Right ventricle myocardium superior (tissue), 1 donor: ENCODE measurements at places on chromosomes 6 and 20. TPM values are rescaled to one million over a fixed set of nuclear protein-coding genes. Genes with fewer than 3 reads are reported as not detected.
A peak's percentile ranks its signal among the peaks of the same experiment; 100 is the strongest.

- no peak for DNase-seq
Observed at GRCh38 chr6:149593408-149593807, 27.2 kb downstream of the GINM1 start.

GSTA4 gene
- 7.0 TPM for total RNA-seq

DDO gene
- 31.1 TPM for total RNA-seq

MAFB gene
- 14.7 TPM for total RNA-seq

DNA sequence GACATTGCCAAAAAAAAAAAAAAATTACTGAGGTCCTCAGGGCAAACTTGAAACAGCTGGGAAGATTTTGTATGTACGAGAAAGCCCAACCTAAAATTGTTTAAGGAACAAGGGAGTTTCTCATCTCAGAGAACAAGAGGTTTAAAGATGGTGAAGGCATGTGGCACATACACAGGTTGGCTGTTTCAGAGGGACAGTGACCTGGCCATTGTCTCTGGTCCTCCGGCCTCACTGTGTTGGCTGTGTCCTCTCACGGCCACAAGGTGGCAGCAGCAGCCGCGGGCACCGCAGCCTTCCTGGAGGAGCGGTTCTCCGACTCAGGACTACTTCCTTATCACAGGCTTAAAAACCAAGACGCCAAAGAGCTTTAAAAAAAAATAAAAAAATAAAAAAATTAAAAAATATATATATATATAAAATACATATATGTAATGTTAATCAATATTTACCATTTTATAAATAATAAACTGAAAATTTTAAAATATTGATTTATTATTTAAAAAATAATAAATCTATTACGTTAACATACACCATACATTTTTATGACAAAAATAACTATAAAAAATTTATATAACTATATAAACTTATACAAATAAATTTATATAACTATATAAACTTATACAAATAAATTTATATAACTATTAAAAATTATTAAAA is 52.8 kb downstream of the GTF2H5 start:
- DNase-seq = peak; percentile 88

GRCh38 chr6:28747631-28748157 is 176.1 kb downstream of the TRIM27 start:
- DNase-seq = no peak

GRCh38 chr20:54633374-54634355 is 158.3 kb downstream of the DOK5 start:
- no peak for DNase-seq

RANBP9 gene
- total RNA-seq = 29.9 TPM

DNA sequence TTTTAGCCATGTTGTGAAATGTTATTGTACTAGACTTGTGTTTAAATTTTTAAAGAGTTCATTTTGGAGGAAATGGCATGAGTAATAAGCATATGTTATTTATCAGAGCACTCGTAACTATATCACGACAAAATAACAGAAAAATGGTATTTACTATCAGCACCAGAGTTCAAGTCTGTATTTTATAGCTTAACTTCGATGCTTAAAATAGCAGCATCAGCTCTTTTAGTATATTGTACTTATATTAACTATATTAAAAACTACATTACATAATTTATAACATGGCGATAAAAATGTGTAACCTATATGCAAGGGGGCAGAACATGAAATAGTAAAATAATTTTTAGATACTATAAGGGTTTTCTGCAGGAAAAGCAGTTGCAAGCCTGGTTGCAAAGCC is 52.9 kb downstream of the ABRACL start:
- no peak for DNase-seq

DNA sequence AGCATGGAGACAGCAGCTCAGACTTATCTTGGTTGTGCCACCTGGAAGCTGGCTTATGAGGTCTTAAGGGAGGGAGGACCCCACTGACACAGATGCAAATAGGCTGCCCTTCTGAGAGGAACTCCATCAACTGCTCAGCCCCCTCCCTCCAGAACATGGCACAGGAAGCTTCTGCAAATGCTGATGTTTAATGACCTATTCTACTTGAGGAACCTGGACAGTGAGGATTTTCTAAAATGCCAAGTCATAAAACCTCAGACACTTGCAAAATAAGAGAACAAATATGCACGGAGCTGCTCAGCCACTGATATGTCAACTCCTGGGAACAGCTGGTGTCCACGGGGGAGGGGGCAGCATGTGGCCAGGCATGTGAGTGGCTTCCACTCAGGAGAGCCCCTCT is 3.5 kb downstream of the CST9 start:
- no peak for DNase-seq

PMEPA1 gene
- total RNA-seq = 21.5 TPM

RAD21L1 gene
- total RNA-seq = not detected

- DNase-seq = no peak
Observed at GRCh38 chr20:34362502-34363061, 491 bp upstream of the ITCH start.

- no peak for DNase-seq
Observed at GRCh38 chr6:138286698-138287097, 68.4 kb upstream of the PBOV1 start.

- no peak for DNase-seq
Observed at GRCh38 chr6:7731294-7731693, 5.4 kb downstream of the BMP6 start.

DNA sequence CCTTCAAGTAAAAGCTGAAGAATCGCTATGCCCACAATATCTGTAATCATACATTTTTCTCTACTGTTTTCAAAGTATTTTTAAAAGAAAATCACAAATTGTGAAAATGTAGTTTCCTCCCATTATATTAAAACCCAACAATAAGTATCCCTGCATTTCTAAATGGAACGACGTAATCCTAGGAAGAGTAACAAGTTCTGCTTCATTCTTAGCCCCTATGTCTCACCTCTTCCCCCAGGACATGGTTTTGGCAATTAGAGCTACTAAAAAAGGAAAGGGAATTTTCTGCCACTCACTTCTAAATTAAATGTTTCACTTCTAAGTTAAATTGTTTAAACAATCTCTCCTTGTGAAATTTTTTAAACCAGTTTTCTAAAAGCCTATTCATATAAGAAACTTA is 47.4 kb downstream of the TBPL1 start:
- no peak for DNase-seq

EPHA7 gene
- 2.4 TPM for total RNA-seq

DNA sequence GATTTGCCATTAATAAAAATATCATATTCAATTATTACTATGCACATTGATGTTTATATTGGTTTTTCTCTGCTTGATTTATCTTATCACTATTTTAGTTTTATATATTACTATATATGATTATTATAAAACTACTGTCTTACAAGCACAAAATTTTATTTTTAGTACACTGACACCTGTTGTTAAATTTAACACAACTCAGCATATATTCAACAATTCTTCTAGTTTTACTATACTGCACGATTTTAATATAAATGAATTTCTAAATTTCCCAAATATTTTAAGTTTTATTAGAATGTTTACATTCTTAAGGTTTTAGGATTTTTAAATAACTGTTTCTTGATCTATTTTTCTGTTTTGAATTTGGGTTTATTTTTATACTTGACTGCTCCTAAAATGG is 889.8 kb upstream of the GJE1 start:
- DNase-seq = no peak

SLC22A16 gene
- not detected for total RNA-seq

DNA sequence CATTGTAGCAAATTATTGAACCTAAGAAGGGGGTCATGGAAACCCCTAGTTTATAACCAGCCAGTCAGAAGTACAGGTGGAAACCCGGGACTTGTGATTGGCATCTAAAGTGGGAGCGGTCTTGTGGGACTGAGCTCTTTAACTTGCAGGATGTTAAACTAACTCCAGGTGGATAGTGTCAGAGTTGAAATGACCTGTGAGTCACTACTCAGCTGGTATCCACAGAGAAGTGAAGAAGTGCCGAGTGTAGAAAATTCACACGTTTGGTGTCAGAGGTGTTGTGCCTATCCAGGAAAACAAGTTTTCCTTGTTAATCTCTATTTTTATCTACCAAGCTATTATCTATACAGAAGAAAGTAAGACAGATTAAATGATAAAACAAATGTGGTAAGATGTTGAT is 179.7 kb downstream of the ADGRG6 start:
- DNase-seq = no peak

DNA sequence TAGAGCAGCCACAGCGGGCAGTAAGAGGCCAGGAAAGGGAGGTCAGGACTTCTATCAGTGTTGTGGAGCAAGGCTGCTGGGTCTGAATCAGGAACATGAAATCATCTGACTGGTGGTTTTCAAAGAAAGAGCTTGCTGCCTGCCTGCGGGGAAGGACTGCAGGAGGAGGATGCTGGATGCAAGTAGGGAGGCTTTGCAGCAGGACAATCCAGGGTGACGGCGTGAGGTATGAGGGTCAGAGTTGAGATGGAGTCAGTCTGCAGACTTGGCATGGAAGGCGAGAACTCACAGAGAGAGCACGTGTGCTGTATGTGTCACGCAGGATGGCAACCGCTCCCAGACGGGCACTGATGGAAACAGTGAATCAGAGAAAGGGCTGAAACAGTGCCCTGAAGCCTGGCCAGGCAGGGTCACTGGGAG is 59.2 kb upstream of the CD93 start:
- DNase-seq = no peak

PRR3 gene
- 1.4 TPM for total RNA-seq

GRCh38 chr20:19851861-19852260 is 93.8 kb downstream of the RIN2 start:
- DNase-seq = no peak

GRCh38 chr6:56551409-56552120 is 91.1 kb downstream of the DST start:
- no peak for DNase-seq

GRCh38 chr6:72533606-72534005 is 88.3 kb upstream of the KCNQ5 start:
- no peak for DNase-seq

TBX18 gene
- 5.5 TPM for total RNA-seq

PSORS1C1 gene
- total RNA-seq = 1.2 TPM

- DNase-seq = no peak
Observed at GRCh38 chr6:135102191-135102590, 47.6 kb upstream of the HBS1L start.

APOM gene
- 1.9 TPM for total RNA-seq

LAMA5 gene
- total RNA-seq = 79.6 TPM

GNAS gene
- 1,453 TPM for total RNA-seq

GRCh38 chr20:43914311-43915210 is at the start of gene TOX2:
TSS of gene TOX2 (plus strand) at chr20:43914852. CDS start at chr20:43914892, 40 bp downstream.
- peak; percentile 56 for DNase-seq

CGA gene
- not detected for total RNA-seq

HLA-DQA1 gene
- total RNA-seq = 5.5 TPM

ADGRG6 gene
- 3.2 TPM for total RNA-seq

GPR6 gene
- not detected for total RNA-seq

- DNase-seq = peak; percentile 27
Observed at GRCh38 chr20:25273046-25273445, 25.2 kb downstream of the PYGB start.

DNA sequence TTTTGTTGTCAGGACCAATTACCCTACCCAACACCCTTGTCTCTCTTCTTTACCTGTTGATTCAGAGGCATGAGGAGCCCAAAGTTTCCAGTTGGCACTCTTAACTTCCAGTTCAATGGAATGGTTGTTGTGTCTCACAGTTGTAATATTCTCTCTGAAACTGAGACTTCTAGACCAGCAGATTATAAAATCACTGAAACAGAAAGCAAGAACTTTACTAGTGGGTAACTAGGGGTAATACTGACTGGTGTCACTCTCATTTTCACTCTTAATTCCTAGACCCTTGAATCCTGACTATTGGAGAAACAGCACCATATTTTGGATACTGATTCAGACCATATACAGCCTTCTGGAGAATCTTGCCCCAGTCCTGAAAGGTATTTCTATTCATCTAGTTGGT is 140.2 kb upstream of the MMS22L start:
- DNase-seq = no peak

EYA2 gene
- total RNA-seq = 0.65 TPM

GRCh38 chr6:33809594-33809993 is 5.8 kb upstream of the MLN start:
- no peak for DNase-seq
